ENCODE measurements at places on chromosomes 7 and 10.
A peak's percentile ranks its signal among the peaks of the same experiment; 100 is the strongest.

- no peak for DNase-seq
Observed at GRCh38 chr10:128567551-128567950, 441.3 kb upstream of the MKI67 start.

DNA sequence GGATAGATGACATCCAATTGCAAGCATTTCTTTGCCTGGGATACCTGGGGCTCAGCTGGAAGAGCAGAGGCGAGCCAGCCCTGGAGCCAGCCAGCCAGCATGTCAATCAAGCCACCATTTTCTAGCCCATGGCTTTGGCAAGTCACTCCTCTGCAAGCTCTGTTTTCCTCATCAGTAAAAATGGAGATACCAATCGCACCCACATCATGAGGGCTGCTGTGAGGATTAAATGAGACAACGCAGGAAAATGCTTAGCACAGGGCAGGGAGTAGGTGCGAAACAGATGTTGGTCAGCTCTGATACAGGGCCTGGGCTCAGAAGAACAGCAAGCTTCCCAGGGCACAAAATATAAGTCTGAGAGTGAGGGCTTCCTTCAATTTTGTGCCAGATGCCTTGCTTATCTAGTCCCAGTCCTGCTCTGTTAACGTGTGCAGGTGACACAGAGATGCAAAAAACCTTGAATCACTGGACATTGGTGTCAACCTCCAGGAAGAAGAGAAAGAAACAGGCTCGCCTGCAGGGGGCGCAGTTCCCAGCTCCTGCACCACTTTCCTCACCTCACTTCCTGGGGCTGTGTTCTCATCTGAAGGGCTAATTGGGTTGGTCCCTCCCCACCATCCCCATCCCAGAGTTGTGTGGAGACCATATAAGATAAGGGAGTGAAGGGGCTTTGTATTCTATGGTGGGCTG, 72.8 kb upstream of the CACUL1 start:
- no peak for DNase-seq

DNA sequence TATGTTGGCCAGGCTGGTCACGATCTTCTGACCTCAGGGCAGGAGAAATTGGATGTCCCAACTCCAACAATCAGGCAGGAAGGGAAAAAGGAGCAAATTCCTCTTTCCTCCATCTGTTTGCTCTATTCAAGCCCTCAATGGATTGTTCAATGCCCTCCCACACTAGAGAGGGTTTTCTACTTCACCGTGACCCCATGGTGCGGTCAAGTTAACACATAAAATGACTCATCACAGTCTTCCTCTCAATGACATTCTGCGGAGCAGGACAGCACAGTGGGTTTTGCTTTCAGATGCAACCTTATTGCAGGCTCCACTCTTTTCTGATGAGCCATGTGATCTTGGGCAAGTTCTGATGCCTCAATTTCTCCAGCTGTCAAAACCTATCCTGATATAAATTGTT, 364.9 kb downstream of the ANKRD30A start:
- no peak for DNase-seq

- no peak for DNase-seq
Observed at GRCh38 chr10:28666751-28667467, 10.4 kb upstream of the BAMBI start.

DNA sequence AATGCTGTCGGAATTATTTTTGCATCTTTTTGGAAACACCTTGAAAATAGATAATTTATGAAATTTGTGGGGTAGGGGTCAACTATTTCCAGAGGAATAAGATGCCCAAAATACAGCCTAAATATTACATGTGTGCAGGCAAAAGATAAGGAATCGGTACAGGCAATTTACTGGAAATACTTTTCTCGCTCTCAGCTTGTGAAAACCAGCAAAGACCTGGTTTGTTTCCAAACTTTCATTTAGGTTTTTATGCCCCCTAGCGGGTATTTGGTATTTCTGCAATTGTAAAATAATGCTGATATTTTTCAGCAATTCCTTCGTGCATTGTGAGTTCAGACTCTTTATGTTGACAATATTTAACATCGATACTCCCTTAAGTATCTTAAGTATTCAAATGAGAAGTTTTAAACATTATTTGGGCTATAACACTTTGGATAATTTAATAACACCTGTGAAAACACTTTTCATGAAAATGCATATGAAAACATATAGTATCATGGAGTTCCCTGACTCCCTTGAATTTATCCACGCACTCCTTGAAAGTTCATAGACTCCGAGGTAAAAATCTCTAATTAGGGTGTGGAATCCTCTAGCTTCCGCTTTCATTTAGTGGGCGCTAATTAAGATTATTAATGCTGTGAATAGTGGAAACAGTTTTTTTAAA, 132.4 kb downstream of the TSPAN12 start:
- peak; percentile 13 for DNase-seq

DNA sequence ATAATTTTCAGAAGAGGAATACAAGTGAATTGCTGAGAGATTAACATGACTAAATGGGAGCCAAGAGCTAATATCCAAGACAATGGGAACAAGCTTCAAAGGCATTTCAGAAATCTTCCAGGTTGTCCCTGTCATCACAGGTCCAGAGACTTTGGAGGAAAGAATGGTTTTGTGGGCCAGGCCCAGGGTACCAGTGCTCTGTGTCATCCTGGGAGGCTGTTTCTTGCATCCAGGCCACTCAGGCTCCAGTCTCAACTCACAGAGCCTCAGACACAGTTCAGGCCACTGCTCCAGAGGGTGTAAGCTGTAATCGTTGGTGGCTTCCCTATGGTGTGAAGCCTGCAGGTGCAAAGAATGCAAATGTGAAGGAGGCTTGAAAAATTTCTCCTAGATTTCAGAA, 170.4 kb upstream of the NRG3 start:
- no peak for DNase-seq

GRCh38 chr7:1646957-1647891, 22.9 kb upstream of the ELFN1 start:
- no peak for DNase-seq
